ENCODE measurements at places on chromosomes 11 and 22.

DNA sequence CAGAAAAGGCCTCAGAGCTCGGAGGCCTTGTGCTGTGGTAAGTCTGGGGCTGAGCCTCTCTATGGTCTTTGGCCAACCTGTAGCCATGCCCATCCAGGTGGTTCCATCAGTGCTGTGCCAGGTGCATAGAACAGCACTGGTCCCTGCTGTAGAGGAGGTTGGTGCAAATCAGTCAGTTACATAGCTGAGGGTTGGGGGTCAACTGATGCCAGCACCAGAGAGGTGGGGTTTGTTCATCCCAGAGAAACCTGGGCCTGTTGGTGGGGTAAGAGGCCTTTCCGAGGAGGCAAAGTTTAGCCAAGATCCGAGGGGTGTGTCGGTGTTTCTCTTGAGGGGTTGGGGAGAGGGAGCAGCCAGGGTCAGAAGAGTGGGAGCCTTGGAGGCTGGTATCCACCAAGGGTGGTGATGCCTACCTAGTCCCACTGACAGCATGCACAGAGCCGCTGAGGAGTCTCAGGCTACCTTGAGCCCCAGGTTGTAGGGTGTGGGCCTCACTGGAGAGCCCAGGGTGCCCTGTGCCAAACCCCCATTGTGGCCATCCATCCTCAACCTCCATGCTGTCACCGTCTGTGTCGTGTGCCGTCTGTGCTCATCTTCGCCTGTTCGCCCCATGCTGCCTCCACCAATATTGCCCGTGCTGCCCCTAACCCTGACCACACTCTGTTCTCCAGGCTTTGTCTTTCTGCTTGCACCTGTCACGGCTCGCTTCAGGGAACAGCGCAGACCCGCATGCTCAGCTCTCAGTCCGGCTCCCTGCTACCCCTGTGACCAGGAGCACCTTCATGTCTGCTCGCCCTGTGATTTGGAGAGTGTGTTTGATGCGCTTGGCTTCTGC is 78.7 kb upstream of the SUSD2 start:
- DNase-seq = no peak

GRCh38 chr11:107257710-107258109 is 199.9 kb downstream of the CWF19L2 start:
- no peak for DNase-seq

GRCh38 chr11:69572233-69572860 is 68.6 kb upstream of the CCND1 start:
- no peak for DNase-seq

DNA sequence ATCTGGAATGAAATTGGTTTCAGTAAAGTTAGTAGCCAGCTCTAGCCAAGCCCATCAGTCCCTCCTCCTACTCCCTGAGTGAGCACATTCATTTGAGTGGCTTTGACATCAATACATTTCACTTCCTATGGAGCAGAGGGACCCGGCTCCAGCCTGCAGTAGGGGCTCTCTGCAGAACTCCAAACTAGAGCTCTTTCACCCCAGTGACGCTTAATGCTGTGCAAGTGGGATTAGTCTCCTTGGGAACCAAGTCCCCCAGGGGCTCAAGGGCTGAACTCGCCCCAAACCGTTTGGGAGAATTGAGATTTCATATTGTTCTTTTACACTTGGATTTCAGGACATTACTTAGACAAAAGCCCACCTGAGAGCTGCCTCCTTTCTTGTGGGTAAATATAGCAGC is 4.4 kb upstream of the FAM181B start:
- no peak for DNase-seq

DNA sequence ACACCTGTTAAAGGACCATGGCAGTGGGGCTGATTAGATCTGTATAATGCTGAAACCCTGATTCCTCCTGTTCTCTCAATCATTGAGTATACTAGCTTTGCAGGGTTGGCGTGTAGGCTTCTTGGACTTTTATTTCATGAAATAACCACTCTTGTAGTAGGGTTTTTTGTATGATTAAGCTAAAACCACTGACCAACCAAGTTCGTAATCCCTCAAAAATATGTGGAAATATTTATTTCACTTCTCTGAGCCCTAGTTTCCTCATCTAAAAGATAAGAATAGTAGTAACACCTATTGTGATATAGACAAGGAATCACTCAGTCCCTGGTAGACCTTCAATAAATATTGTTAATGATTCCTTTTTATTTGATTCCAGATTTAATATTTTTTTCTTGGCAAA is 4.2 kb downstream of the API5 start:
- DNase-seq = no peak

GRCh38 chr22:42437488-42438292 is 5.5 kb upstream of the NFAM1 start:
- DNase-seq = peak; percentile 83

DNA sequence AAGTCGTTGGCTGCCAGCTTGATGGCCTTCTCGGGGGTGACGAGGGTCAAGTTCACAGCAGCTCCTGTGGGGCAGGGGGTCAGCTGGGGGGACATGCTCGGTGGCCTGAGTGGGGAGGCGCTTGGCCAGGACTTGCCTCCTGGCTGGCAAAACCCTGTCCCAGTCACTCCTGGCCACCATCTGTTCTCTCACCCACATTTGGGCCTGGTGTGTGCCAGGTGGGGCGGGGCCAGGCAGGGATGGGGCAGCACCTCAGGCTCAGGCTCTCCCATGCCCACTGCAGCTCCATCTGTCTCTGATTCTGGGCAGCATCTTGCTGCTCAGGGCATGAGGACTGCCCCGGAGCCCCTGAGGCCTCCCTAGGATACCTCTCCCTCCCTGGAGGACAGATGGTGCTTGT is 3.7 kb upstream of the CEND1 start:
- DNase-seq = no peak

GRCh38 chr11:128626913-128627665 is 39.7 kb upstream of the ETS1 start:
- no peak for DNase-seq

GRCh38 chr11:121091492-121092152 is 9.4 kb upstream of the TECTA start:
- no peak for DNase-seq

- peak; percentile 81 for DNase-seq
Observed at GRCh38 chr11:112280268-112281126, 19.8 kb upstream of the PLET1 start.

GRCh38 chr11:122984186-122985011 is 2.8 kb upstream of the BSX start:
- DNase-seq = no peak

- DNase-seq = no peak
Observed at GRCh38 chr11:106961518-106961917, 56.8 kb downstream of the GUCY1A2 start.

GRCh38 chr11:9773524-9773923 is 109.6 kb downstream of the SWAP70 start:
- no peak for DNase-seq

Measured in CD4-positive, alpha-beta memory T cell (primary cell).